ENCODE measurements at places on chromosomes 11 and 22.

- DNase-seq, result no peak
Measured at GRCh38 chr11:92969634-92970347, at the start of gene MTNR1B. MTNR1B (plus strand) TSS chr11:92969651; CDS start chr11:92969726, 75 bp downstream.

DNA sequence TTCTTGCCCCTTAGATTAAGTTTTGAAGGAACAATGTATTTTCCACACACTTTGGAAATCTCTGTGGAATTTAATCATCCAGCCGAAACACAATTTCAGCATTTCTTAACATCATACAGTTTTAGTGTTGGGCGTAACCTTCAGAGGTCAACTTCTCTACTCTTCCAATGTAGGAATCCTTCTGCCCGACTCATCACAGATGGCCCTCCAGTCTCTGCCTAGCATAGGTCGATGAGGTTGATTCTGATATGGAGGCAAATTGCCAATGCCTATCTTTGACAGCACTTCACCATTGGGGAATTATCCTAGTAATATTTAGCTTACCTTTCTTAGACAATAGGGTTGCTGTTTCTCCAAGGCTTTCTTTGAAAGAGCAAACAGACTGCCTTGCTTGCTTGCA is 175.7 kb upstream of the TTC12 start:
- DNase-seq, result no peak

- DNase-seq, result no peak
Measured at GRCh38 chr22:44680058-44680457, 21.9 kb upstream of the PRR5 start.

- no peak for DNase-seq
Measured at GRCh38 chr11:43575913-43576310, 104.6 kb upstream of the HSD17B12 start.

- DNase-seq, result no peak
Measured at GRCh38 chr11:129239207-129239606, 47.1 kb upstream of the ARHGAP32 start.

GRCh38 chr11:61778920-61779650 is 13.3 kb downstream of the TMEM258 start:
- no peak for DNase-seq

DNA sequence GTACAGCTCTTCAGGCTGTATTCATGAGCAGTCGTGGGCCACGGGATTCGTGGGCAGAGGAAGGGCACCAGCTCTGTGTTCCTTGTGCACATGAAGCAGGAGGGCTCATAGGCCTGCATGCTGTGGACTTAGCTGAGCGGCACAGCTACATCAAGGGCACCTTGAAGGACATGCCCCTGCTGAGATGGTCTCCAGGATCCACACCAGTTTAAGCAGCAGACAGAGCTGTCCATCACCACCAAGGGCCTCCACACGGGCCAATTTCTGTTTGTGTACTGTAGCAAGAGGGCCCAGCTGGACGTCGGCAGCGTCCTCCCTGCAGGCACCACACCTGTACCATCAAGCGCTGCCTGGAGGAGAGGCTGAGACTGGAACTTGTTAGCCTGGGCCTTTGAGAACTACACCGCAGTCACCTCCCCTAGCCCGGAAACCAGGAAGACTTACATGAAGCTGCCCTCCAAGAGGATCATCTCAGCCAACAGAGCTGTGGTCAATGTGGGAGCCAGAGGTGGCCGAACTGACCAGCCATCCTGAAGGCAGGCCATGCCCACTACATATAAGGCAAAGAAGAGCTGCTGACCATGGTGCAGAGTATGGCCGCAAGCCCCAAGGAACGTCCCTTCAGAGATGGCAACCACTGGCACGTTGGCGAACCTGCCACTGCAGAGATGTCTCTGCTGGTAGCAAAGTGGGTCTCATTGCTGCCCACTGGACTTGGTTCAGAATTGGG is 32.7 kb upstream of the GNB1L start:
- DNase-seq, result no peak

DNA sequence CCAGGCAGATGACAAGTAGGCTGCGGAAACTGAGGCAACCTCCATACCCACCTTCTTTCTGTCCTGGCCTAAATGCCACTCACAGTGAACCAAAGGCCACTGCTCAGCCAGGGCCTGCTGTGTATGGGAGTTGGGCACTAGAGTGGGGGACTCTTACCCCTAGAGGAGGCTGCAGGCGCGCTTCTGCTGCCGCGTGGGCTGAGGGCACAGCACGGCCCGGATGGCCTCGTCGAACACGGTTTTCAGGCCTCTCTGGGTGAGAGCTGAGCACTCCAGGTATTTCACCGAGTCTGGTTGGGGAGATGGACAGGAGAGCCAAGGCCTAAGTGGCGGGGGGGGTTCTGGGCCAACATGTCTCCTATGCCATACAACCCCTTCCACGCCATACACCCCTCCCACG is 14.2 kb upstream of the SSTR3 start:
- no peak for DNase-seq

Measured in activated CD8-positive, alpha-beta memory T cell treated with anti-CD3 and anti-CD28 coated beads for 1 hour (primary cell).